Osteoblast (primary cell): ENCODE measurements at places on chromosomes 5 and 9. TPM values are rescaled to one million over a fixed set of nuclear protein-coding genes. Genes with fewer than 3 reads are reported as not detected.
A peak's percentile ranks its signal among the peaks of the same experiment; 100 is the strongest.

DNA sequence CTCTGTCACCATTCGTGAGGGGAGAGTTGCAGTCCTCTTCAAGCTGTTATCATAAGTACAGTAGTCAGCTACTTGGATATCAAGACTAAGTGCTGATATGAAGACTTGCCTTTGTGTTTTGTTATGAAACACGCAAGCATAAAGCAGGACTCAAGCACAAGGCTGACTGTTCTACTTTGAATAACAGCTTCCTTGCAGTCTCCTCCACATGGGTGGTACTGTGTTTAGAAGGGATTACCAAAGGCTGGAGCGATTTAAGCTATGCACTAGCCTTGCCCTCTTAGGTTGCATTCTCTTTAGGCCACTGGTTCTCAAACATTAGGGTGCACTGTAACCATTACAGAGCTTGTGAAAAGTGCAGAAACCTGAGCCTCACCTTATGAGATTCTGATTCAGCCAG lies 41.4 kb downstream of the SLC25A51 start:
- no peak for DNase-seq
- H3K36me3 ChIP-seq = peaks cover 45% of the 10 kb centered on the region
- no peak overlapping the region for H3K4me3 ChIP-seq
- no peaks in the 10 kb centered on the region for H3K4me1 ChIP-seq
- no peaks in the 10 kb centered on the region for H3K27me3 ChIP-seq

DNA sequence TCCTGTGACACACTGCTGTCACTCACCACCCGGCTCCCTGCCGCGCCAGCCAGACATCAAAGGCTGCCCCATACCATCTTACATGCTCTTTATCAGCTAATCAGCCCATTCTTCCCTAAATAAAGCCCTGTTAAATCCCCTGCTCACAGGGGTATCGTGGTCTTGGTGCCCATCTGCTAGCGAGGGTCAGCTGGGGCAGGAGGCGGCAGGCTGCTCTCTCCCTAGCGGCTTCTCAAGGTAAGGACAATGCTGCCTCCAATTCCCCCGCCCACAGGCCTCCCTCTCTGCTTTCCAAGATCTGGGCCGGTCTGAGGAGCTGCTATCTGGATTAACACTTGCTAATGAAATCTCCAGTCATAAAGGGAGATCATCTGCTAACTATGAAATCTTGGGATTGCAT lies 26.8 kb downstream of the BARHL1 start:
- H3K4me1 ChIP-seq = peaks cover 7% of the 10 kb centered on the region
- peaks cover 24% of the 10 kb centered on the region for H3K36me3 ChIP-seq
- no peak for DNase-seq
- no peak overlapping the region for H3K4me3 ChIP-seq
- H3K27ac ChIP-seq = peak overlapping the region; percentile 37

The COL15A1 gene
- total RNA-seq = 8.0 and 29.3 TPM in 2 replicates

DNA sequence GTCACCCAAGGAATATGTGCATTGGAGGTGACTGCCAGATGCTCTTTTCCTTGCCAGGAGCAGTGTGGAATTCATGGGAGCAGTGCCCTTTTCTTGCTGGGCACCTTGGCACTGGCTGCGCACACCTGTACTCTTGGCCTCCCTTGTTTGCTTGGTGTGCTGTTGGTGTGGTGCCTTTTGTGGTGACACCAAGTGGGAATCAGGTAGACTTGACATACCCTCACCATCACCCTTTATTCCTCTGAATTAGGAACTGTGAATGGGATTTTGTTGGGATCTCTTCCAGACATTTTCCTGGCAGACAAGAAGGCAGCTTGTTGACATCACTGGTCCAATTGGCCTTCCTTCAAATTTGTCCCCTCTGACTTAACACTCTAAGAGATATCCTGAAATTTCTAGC lies 82.3 kb downstream of the RAI14 start:
- no peak overlapping the region for H3K4me3 ChIP-seq
- no peak overlapping the region for H3K27ac ChIP-seq
- peak; percentile 18 for DNase-seq
- no peaks in the 10 kb centered on the region for H3K27me3 ChIP-seq
- H3K36me3 ChIP-seq = peaks cover 4% of the 10 kb centered on the region
- H3K4me1 ChIP-seq = peaks cover 37% of the 10 kb centered on the region

The TICAM2 gene
- 6.9 and 9.1 TPM in 2 replicates for total RNA-seq

GRCh38 chr9:19124430-19124793 lies 2.9 kb downstream of the PLIN2 start:
- peaks cover 37% of the 10 kb centered on the region for H3K4me1 ChIP-seq
- no peaks in the 10 kb centered on the region for H3K27me3 ChIP-seq
- peaks cover 65% of the 10 kb centered on the region for H3K36me3 ChIP-seq
